Left colon (tissue), 2 donors: ENCODE measurements at places on chromosomes 2 and 18. TPM values are rescaled to one million over a fixed set of nuclear protein-coding genes. Genes with fewer than 3 reads are reported as not detected.
A peak's percentile ranks its signal among the peaks of the same experiment; 100 is the strongest.

The ANKRD30B gene
- not detected for total RNA-seq

The CD8A gene
- total RNA-seq = 3.2 TPM

DNA sequence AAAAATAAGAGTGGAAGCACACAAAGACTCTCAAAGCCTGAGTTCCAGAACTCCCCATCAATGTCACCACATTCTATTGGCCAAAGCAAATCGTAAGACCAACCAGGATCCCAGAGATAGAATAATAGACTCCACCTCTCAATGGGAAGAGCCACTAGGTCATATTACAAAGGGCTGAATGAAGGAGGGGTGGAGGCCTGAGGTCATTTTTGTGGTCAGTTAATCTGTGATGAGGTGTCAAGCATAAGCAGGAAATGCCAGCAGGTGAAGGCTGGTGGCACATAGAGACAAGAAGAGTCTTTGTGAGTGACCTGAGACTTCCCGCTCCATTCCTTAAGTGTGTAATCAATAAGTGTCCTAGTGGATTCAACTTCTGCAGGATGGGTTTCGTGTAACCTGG, 144.3 kb downstream of the TFCP2L1 start:
- DNase-seq = no peak

- DNase-seq = no peak
These were observed 51.0 kb downstream of the SETBP1 start for GRCh38 chr18:44731530-44732237.

DNA sequence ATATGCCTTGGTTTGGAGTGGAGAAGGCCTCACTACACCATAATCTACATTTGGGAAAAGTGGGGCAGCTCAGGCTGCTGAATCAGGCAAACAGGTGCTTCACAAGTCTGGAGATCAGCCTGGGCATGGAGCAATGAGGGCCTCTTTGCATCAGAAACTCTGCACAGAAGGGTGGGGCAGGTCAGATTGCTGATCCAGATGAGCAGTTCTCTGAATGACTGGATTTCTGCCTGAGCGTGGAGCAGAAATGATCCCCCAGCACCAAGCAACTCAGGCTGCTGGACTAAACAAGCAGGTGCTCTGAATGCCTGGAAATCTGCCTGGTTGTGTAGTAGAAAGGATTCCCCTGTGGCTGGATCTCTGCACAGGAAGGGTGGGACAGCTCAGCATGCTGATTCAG, 605.3 kb upstream of the ZNF804A start:
- DNase-seq = peak; percentile 11

- no peak for DNase-seq
These were observed 42.5 kb downstream of the MYO7B start for GRCh38 chr2:127577973-127578372.

GRCh38 chr2:207503234-207503633, 26.5 kb upstream of the CREB1 start:
- peak; percentile 37 for DNase-seq

DNA sequence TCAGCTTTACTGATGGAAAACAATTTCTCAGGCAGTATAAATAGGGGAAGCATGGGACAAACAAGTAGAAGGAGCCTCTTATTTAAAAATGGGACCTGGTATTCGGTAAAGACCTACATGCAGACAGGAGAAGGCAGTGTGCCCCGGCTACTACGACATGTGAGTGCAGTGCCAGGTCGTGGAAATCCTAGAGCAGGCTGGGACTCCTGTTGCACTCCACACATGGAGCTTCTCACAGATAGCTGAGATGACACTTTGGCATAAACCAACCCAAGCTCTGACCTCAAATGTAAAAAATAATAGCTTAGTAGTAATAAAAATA, 885 bp upstream of the DSEL start:
- peak; percentile 22 for DNase-seq
